ENCODE measurements at places on chromosomes 6 and 20. TPM values are rescaled to one million over a fixed set of nuclear protein-coding genes. Genes with fewer than 3 reads are reported as not detected.
A peak's percentile ranks its signal among the peaks of the same experiment; 100 is the strongest.

DNA sequence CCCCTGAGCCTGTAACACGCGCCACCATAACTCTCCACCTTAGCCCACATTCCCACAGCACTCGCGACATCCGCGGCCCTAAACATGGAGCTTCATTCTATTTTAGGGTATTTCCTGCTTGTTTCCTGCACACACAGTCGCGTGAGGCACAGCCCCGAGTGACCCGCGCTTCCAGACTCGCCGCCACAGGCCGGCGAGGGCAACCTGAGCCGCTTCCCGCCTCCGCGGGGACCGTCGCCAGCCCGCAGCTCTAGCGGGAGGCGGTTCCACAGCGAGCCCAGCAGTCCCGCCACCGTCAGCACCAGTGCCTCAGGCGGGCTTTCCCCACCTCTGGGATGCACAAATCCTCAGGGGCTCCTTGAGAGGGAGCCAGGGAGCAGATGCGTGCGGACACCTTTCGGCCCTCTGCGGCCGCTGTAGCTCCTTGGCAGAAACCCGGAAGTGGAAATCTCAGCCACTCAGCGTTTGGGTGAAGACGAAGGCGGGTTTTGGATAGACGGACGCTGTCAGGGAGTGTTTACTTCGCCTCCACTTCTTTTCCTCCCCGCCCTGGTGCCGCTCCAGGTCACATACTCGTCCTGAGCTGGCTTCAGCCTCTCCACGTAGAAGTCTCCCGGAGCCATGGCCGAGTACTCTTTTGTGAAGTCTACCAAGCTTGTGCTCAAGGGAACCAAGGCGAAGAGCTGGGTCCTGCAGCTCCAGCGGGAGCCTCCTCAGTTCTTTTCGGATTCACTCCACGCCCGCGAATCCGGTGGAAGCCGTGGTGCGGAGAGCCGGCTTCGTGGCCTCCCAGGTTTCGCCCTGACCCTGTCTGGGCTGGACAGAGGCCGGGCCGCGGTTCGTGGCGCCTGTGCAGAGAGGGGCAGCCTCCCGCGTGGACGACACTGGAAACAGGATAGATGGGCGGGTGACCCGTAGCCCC, 2177.4 kb upstream of the DEFB115 start:
- H3K4me1 ChIP-seq = no peaks in the 10 kb centered on the region
- H3K4me3 ChIP-seq = no peak overlapping the region
- no peaks in the 10 kb centered on the region for H3K36me3 ChIP-seq

DNA sequence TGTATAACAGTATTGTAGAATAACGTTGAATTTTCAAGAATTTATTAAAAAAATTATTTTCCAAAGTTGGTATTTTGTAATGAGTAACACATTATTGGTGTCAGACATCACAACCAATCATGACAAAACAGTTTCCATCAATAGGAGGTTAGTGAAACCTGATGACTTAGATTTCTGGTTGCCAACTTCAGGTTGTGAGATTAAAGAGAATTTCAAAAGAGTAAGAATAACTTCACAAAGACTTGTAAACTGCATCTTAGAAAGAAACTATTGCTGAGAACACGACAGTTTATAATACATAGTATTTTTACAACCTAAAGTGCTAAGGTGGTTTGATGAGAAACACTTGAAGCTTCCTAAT, 159.2 kb upstream of the ARG1 start:
- no peak overlapping the region for H3K27ac ChIP-seq
- H3K4me3 ChIP-seq = no peak overlapping the region
- DNase-seq = no peak
- no peaks in the 10 kb centered on the region for H3K4me1 ChIP-seq

- no peaks in the 10 kb centered on the region for H3K36me3 ChIP-seq
- H3K27me3 ChIP-seq = no peaks in the 10 kb centered on the region
- H3K4me3 ChIP-seq = no peak overlapping the region
- no peak overlapping the region for H3K27ac ChIP-seq
Measured at GRCh38 chr20:57282670-57283361, 16.4 kb upstream of the BMP7 start.

DNA sequence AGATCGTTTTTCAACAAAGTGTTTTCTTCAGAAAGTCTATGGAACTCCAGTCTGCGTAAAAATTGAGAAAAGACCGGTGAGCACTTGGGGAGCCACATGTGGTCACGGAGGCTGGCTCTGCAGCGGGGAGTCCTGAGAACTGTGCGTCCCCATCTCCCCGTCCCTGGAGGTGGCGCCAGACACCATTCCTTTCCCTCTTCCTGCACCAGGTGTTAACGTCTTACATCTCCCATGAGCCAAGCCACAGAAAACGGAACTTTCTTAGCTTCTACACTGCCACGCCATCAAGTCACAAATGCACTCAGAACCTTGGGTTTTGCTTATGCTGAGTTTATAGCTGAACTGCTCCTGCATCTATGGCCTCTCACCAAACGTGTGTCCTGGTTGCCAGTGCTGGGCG, 62.6 kb downstream of the GINS1 start:
- no peak overlapping the region for H3K27ac ChIP-seq
- no peaks in the 10 kb centered on the region for H3K27me3 ChIP-seq
- H3K36me3 ChIP-seq = peaks cover 6% of the 10 kb centered on the region
- DNase-seq = no peak
- H3K4me3 ChIP-seq = no peak overlapping the region

GRCh38 chr6:27303613-27304272, 8.3 kb downstream of the POM121L2 start:
- no peaks in the 10 kb centered on the region for H3K4me1 ChIP-seq
- H3K27me3 ChIP-seq = peaks cover 17% of the 10 kb centered on the region
- no peak for DNase-seq

DNA sequence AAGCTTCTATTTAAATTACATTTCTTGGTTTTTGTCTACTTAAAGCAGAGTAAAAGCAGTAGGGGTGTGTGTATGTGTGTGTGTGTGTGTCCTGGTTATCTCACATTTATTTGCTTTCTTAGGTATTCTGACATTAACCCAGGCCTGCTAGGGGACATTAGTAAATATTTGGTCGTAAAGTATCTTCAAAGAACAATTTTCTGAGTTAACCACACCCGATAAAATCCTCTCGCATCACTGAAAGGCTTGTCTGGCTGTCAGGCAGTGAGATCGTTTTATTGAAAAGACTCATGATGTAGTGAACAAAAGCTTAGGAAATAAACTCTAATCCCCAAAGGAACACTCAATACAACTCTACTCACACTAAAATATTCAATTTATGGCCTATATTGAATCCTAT, 77.9 kb downstream of the ZNF217 start:
- H3K36me3 ChIP-seq = no peaks in the 10 kb centered on the region
- H3K4me3 ChIP-seq = no peak overlapping the region
- H3K4me1 ChIP-seq = no peaks in the 10 kb centered on the region
- no peaks in the 10 kb centered on the region for H3K27me3 ChIP-seq
- DNase-seq = no peak
- no peak overlapping the region for H3K27ac ChIP-seq

GRCh38 chr6:102229271-102229670, 835.8 kb downstream of the GRIK2 start:
- DNase-seq = no peak
- H3K27me3 ChIP-seq = no peaks in the 10 kb centered on the region
- H3K4me1 ChIP-seq = no peaks in the 10 kb centered on the region
- no peak overlapping the region for H3K27ac ChIP-seq
- no peak overlapping the region for H3K4me3 ChIP-seq

GRCh38 chr6:52407467-52407866, 12.7 kb upstream of the EFHC1 start:
- DNase-seq = no peak
- H3K27ac ChIP-seq = no peak overlapping the region
- no peak overlapping the region for H3K4me3 ChIP-seq
- no peaks in the 10 kb centered on the region for H3K27me3 ChIP-seq
- H3K4me1 ChIP-seq = no peaks in the 10 kb centered on the region

DNA sequence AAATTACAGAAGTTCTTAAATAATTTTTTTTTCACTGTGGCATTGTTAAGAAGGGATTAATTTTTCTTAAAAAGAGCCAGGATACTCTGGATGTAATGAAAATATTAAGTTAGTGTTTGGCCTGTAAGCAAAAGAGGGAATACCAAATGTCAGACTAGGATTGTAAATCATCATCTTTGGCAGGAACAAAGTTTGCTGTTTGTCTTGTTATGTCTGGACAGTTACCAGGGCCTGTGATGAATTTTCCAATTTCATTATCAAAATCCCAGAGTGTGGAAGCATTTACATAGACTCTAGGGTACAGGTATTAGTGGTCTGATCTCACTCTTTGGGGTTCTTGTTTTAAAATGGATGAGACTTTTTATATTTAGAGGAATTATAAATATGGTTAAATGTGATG, 26.1 kb downstream of the CEP57L1 start:
- peak overlapping the region; percentile 3 for H3K27ac ChIP-seq
- no peaks in the 10 kb centered on the region for H3K36me3 ChIP-seq
- H3K4me1 ChIP-seq = peaks cover 35% of the 10 kb centered on the region
- no peak for DNase-seq
- H3K4me3 ChIP-seq = no peak overlapping the region
- H3K27me3 ChIP-seq = no peaks in the 10 kb centered on the region

DNA sequence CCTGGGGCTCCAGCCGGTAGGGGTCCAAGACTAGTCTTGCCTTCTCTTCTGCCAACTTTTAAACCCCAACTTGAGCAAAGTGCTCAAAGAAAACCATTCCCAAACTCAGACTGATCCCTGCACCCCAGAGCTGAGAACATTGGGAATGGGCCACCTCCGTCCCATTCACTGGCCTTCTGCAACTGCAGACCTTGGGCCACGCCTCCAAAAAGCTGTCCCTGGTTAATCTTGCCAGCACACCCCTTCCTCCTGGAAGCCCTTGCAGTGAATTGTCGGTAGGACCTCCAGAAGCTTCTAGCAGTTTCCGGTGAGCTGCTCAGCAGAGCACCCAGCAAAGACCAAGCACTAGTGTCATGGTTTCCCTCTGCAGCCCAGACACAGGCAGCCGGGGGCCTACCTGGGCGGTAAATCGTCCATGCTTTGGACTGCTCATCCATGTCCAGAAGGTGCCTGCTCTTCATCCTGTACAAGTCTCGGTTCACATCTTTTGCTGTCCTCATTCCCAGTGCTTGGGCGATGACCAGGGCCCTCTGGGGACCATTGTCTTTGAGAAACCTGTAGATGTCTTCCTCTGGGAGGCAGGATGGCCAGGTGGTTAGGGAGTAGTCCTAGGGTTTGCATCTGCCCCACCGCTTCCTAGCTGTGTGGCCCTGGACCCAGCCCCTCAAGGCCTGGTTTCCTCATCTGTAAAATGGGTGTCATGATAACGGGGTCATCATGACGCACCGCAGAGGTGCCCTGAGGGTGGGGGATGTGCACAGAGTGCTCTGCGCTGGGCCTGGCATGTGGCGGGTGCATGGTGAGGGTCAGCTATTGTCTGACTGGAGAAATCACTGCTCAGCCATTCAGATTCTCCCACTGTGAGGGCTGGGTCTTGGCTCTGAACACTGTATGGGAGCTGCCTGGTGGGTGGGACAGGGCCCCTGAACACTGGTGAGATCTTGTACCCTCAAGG, 5.5 kb downstream of the ZBP1 start:
- DNase-seq = peak; percentile 30
- H3K4me3 ChIP-seq = no peak overlapping the region
- no peaks in the 10 kb centered on the region for H3K4me1 ChIP-seq
- no peaks in the 10 kb centered on the region for H3K36me3 ChIP-seq
- H3K27me3 ChIP-seq = no peaks in the 10 kb centered on the region

Gene TMEM244
- not detected for polyA plus RNA-seq

Gene KCNK16
- polyA plus RNA-seq = not detected

Gene BACH2
- polyA plus RNA-seq = 1.00 TPM

Gene MUC21
- polyA plus RNA-seq = 0.01 TPM

Gene TMC2
- 0.12 TPM for polyA plus RNA-seq

Gene PBOV1
- not detected for polyA plus RNA-seq

Gene TRIM15
- 0.01 TPM for polyA plus RNA-seq

Gene TFAP2A
- not detected for polyA plus RNA-seq

Gene GPLD1
- polyA plus RNA-seq = 0.25 TPM

Gene COL20A1
- polyA plus RNA-seq = not detected

Gene FAM209B
- polyA plus RNA-seq = 0.14 TPM

Measured in psoas muscle (tissue), 8 donors.